ENCODE measurements at places on chromosomes 5 and 9.

GRCh38 chr9:94696545-94696944 lies 30.0 kb upstream of the AOPEP start:
- DNase-seq = no peak

DNA sequence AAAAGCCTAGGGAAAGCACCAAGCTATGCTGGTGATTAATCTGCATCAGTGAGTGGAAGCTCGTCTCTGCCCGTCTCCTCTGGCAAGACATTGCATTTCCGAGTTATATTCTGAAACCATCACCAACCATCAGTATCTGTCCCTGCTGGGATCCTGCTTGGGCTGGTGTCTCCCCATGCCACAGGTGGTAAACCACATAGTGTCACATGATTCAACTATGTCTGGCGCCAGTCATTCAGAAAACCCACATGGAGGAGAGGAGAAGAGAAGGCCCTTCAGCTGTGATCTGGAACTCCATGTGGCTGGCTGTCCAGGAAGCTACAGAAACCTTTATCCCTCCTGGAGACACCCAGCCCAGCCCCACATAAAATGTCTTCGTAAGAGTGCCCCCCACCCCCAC lies 4.8 kb downstream of the IL9 start:
- no peak for DNase-seq

DNA sequence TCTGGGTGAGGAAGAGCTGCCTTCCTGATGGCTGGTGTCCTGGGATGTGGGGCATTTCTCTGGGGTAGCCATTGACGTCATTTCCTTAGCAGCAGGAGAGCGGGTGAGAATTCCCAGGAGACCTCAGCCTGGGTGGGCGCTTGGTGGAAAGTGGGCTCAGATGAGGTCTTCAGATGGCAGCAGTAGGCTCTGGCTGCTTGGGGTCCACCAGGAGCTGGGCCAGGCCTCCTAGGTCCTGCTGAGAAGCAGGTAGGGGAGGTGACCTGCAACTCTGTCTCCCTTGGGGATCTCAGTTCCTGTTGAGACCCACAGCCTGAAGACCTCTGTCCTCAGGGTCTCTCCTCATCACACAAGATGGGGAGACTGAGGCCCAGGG lies 31.5 kb downstream of the FAM163B start:
- no peak for DNase-seq

DNA sequence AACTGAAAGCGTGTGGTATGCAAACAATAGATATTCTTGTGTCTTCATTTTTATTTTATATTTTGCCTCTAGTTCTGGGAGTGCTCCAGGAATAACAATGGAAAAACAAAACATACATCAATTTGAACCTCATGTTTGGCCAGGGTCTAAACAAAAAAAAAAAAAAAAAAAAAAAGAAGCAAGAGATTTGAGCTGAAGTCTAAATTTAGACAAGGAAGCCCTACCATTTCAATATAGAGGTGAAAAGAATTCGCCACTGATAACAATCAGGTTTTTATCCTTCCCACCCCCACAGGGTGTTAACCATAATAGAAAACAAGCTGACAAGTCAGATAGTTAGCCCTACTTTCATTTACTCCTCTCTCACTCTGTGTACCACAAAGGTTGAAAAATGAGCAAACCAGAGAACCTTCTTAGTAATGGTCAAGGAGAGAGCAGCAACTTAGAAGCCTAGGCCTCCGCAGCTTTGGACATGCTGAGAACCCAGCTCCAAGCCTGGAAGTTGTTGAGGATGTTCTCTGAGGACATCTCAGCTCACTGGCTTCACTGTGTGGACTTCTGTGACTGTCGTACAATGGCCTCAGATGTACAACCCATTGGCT lies 118.2 kb upstream of the HMHB1 start:
- no peak for DNase-seq

DNA sequence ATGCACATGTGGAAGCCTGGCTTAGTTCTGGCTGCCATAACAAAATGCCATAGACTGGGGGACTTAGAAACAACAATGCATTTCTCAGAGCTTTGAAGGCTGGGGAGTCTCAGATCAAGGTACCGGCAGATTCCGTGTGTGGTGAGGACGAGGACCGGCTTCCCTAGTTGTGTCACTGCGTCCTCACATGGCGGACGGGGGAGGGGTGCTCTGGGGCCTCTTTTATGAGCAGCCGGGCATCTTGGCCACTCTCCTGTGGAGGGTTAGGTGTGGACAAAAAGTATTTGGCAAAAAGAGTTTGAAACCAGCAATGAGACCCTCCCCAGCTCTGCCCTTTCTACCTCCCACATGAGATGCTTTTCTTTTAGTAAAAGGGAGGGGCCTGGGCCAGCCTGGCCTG lies 118.5 kb upstream of the LPCAT1 start:
- peak; percentile 37 for DNase-seq

- DNase-seq = no peak
These were observed 44.6 kb upstream of the FOXE1 start for GRCh38 chr9:97808415-97808814.

- DNase-seq = peak; percentile 78
These were observed 278.1 kb downstream of the AOPEP start for GRCh38 chr9:95004411-95005277.

- no peak for DNase-seq
These were observed 498.2 kb downstream of the CDH12 start for GRCh38 chr5:22354956-22355355.

- DNase-seq = no peak
These were observed 71.2 kb downstream of the SHB start for GRCh38 chr9:37997636-37998374.

DNA sequence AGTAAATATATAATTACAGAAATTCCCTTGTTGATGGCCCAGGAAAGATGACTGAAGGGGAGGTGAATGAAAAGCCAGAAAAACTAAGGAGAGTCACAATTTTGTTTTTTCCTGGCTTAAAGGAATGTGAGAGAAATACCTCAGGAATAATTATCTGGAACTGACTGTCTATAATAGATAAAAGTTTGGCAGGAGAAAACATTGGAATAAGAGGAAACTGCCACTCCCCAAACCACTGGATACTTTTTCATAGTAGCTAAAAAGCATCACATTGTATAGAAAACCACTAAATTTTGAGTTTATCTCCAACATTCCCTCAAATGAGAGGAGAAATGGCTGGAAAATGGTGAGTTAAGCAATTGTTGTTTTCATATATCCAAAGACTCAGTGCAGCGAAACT lies 326.0 kb downstream of the NPR3 start:
- no peak for DNase-seq

GRCh38 chr5:37847978-37848425 lies 8.2 kb upstream of the GDNF start:
- no peak for DNase-seq

GRCh38 chr5:58793888-58794657 lies 211.2 kb downstream of the RAB3C start:
- no peak for DNase-seq

- DNase-seq = no peak
These were observed 24.6 kb upstream of the SVEP1 start for GRCh38 chr9:110604171-110604601.

DNA sequence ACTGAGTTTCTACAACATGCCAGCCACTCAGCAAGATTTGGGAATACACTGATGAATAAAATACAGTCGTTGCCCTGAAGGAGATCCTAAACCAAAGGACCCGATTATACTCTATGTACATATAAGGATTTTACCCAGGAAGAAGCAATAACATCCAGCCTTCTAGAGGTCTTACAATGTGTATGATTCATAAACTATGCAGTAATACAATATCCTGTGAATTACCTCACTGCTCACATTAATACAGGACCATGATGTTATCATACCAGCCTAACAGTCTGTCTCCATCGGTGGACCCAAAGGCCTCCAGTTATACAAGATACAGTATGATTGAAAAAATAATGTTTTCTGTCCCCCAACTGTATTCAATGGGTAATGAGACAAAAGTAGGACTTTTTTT lies 310.5 kb upstream of the TRPM3 start:
- DNase-seq = no peak

DNA sequence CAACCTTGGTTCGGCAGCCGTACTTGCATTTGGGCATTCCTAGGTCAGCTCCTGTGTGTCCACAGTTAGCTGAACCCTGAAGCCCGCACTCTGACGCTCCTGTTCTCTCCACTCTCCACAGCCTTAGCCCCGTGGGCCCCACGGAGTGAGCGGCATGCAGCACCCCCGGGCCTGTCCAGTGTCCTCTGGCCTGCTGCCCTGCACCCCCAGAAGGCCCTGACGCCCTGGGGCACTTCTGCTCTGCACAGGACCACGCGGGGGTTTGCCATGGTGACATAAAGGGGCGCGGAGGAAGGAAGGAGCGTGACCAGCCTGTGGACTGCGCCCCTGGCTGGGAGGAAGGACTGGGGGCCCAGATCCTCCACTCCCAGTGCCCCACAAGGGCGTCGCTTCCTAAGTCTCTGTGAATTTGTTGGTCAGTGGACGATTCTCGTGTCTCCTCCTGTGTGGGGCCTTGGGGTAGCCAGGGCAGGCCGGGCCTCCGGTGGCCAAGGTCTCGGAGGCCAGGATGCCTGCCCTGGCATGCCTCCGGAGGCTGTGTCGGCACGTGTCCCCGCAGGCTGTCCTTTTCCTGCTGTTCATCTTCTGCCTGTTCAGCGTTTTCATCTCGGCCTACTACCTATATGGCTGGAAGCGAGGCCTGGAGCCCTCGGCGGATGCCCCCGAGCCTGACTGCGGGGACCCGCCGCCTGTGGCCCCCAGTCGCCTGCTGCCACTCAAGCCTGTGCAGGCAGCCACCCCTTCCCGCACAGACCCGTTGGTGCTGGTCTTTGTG lies 13.0 kb downstream of the NDST1 start:
- DNase-seq = no peak
